Stromal cell of bone marrow (primary cell): ENCODE measurements at places on chromosomes 2 and 18.

- DNase-seq: no peak
Observed at GRCh38 chr18:63292831-63293683, 26.5 kb downstream of the BCL2 start.

- no peak for DNase-seq
Observed at GRCh38 chr2:199596549-199596948, 138.8 kb upstream of the SATB2 start.

DNA sequence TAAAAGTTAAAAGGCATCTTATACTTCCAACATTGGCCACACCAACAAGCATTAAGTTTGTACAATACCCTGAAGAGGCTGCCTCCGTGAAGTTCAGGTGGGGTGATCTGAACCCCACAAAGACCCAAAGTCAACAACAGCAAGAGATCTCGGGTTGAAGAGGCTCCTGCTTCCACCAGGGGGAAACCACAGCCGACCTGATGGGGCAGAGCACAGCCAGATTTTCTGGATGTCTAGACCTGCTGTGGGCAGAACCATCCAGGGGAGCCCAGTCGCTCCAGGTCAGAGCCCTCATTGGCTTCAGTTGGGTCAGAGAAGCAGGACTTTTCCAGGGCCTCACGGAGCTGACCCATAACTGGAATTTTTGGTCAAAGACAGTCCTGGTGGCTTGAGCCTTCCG, 66.5 kb upstream of the ACKR3 start:
- no peak for DNase-seq

DNA sequence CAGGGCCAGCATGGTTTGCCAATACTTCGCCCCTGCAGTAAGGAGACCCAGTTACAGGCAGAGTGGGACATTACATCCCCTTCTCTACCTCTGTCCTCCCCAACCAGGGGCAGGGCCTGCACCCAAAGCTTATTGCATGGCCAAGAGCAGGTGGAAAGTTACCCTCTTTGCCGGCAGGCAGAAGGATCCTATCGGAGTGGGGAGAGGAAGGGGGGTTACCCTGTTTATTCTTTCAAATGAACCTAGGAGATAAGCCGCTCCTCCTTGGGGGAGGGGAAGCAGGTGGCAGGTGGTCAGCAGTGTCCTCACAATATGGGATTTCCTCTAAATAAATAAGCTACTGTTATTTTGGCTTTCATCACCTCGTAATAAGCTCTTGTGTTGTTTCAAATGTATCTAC, 53.9 kb downstream of the SPATS2L start:
- DNase-seq: no peak

- no peak for DNase-seq
Observed at GRCh38 chr18:60893355-60894097, 439.7 kb upstream of the CDH20 start.
